ENCODE measurements at places on chromosomes 5 and 9.

GRCh38 chr5:10540951-10541646 lies 22.8 kb upstream of the ANKRD33B start:
- DNase-seq: no peak

DNA sequence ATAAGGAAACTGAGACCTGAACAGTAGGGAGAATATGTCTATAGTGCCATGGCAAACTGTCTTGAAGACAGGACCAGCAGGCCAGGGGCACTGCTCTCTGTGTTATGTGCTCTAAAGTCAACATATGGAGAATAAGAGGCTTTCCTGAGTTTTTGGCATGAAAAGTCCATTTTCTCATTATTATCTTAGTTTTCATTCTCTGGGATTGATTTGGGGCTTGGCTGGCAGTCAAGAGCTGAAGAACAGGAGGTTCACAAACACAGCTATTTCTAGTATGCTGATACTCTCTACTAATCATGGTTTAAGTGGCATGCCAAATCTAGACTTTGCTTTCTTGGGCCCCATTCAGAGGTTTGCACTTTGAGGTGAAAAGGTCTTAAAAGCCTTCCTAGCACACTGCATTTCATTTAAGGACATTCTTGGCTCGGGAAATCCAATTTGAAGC lies 404.4 kb downstream of the ZNF608 start:
- peak; percentile 91 for DNase-seq

DNA sequence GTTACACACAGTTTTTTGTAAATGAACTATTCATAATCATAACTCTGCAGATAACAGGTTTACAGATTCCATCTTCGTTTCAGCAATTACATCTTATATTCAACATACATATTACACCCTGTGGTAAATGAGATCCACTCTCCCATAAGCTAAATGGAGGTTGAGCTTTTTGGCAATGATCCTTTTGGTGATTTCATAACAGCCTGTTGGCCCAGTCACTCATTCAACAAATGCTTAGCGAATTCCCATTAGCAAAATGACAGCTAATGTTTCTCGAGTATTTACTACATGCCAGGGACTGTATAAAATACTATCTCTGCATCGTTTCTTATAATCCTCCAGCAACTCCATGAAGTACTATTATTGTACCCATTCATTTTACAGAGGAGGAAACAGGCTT lies 25.4 kb upstream of the AGXT2 start:
- DNase-seq: no peak

- no peak for DNase-seq
These were observed 134.0 kb downstream of the PARP8 start for GRCh38 chr5:50800410-50800809.

- no peak for DNase-seq
These were observed 582.6 kb downstream of the CETN3 start for GRCh38 chr5:89826938-89827337.

- DNase-seq: no peak
These were observed 2.3 kb upstream of the RETREG1 start for GRCh38 chr5:16619136-16619535.

GRCh38 chr5:138784590-138784989 lies 31.4 kb downstream of the CTNNA1 start:
- DNase-seq: no peak

DNA sequence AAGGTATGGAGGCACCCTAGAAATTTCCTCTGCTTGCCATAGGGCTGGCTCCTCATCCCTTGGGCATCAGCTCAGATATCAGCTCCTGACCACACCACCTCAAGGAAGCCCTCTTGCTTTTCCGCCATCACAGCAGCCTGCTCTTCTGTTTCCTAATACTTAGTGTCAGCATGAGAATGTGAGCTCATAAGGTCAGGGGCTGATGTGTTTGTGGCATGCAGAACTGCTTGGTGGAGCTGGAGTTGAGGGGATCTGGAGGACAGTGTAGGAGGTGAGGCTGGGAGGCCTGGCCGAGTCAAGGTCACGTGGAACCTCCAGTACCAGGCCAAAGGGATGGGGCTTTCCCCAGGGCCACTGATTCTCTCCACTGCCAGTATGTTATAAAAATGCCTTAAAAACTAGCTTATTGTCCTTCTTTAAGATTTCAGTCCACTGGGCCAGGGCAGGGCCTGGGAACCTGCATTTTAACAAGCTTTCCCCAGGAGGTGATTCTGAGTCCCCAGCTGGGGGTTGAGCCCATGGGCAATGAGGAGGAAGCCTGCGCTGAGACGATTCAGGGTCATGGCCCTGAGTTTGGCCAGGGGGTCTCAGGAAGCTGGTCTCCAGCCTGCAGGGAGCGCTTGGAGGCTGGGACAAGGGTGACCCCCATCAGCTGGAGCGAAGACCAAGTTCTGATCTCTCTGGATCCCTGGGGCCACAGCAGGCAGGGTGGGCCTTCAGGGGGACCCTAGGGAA lies 28.6 kb downstream of the DAB2IP start:
- no peak for DNase-seq

GRCh38 chr9:110426052-110426709 lies 88.5 kb upstream of the TXNDC8 start:
- DNase-seq: peak; percentile 48

- no peak for DNase-seq
These were observed 84.2 kb downstream of the YIPF5 start for GRCh38 chr5:144086295-144086694.

GRCh38 chr9:134240361-134240760 lies 76.0 kb upstream of the RNU6ATAC start:
- DNase-seq: no peak

- no peak for DNase-seq
These were observed 102.6 kb downstream of the ERCC6L2 start for GRCh38 chr9:95978106-95978505.

- peak; percentile 25 for DNase-seq
These were observed 31.7 kb downstream of the IL33 start for GRCh38 chr9:6247266-6247665.

DNA sequence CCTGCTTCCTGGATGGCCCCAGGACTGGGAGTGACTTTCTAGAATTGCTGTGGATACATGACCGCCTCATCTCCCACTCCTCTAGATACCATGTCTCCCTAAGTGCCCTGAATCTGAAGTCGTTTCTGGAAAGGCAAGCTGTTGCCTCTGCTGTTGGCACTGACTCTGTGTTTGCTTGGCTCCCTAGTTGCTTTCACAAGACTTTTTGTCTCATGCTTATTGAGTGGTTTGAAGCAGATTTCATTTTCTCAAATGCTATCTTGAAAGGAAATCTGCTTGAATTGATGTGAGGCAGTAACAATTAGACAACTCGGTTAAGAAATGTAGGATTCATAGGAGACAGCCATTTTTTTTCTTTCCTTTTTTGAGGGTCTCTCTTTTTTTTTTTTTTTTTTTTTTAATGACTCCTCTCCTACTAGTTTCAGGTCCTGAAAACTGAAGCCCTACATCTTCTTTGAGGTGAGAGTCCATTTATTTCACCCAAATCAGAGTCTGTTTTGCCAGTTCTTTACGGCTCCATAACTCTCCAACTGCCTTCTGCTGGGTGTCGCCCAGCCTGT lies 65.9 kb downstream of the PRDM6 start:
- DNase-seq: no peak

DNA sequence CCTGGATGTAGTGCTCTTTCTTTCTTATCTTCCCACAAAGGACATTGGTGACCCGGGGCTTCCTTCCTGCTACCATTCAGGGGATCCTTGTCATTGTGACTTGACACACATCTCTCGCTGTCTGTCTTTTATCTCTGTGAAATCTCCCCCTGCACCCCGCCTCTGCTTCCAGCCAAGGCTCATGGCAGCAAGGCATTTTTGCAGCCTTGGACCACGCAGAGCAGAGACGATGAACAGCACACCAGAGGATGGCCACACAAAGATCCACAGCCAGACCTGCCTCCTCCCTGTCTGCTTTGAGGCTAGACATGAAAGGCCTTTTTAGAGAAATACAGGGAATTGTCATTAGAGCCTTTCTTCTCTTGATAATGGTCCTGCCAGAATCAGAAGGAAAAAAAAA lies 549.1 kb downstream of the CDK5RAP2 start:
- no peak for DNase-seq

GRCh38 chr5:136424835-136425584 lies 59.7 kb upstream of the TRPC7 start:
- peak; percentile 59 for DNase-seq

- DNase-seq: no peak
These were observed 711.5 kb downstream of the CETN3 start for GRCh38 chr5:89698028-89698427.

Measured in fibroblast of mammary gland (primary cell).